ENCODE measurements at places on chromosomes 3 and 15.

GRCh38 chr3:115986555-115987207 is 363.4 kb downstream of the GAP43 start:
- peak; percentile 1 for DNase-seq

DNA sequence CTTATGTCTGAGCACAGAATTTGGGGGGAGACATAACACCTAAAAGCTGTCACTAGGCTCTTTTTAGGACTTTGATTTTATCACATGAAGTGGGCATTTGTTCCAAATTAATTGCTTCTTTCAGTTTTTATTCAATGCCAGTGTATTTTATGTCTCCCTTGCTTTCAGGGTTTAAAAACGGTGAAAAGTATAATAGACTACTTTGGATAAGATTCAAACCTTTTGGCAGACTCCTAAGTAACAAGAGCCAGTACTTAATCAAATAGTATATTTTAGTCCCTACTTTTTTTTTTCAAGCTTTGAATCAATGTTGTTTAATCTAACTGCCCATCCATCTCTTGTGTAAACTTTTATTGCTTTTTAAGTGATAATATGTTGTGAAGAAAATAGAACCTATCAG is 847.2 kb upstream of the DPPA4 start:
- DNase-seq = no peak

- DNase-seq = peak; percentile 73
These were observed 158.3 kb downstream of the SV2B start for GRCh38 chr15:91258415-91258759.

GRCh38 chr3:55128225-55128823 is 200.5 kb upstream of the LRTM1 start:
- DNase-seq = no peak

DNA sequence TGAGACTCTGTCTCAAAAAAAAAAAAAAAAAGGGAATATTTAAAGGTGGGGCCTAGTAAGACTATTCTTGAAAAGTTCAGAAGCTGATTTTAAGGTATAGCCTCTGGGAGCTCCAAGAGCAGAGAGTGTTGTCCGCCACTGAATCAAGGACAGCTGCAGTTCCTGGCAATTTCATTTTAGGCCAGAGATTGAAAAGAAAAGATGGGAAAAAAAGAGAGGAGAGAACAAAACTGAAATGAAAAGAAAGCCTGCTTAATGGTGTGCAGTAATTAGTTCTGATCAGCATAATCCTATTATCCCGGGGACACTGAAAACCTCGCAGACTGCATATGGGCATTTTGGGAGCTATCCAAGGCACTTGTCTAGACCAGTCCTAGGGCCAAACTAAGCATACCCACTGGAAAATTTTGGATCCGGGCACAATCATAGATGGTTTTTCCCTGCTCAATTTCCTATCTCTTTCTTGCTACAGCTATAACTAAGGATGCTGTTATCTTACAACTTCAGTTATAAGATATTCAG is 43.2 kb downstream of the EHHADH start:
- DNase-seq = no peak

DNA sequence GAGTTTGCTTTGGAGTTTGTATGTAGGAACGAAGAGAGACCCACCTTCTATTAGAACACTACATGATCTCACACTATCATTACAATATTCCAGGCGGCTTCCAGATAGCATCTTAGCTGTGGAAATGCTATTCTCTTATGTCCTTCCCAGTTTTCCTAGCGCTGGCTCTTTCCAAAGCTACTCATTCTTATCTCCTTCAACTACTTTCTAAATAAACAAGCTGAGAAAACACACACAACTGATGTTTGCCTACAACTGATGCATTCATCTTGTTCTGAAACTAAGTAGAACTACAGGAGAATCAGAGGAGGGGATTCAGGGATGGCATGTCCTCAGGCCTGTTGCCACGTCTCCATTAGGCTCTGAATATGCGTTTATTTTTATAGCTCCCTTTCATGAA is 108.9 kb downstream of the GREM1 start:
- no peak for DNase-seq

GRCh38 chr3:182258538-182259177 is 534.6 kb upstream of the ATP11B start:
- no peak for DNase-seq

DNA sequence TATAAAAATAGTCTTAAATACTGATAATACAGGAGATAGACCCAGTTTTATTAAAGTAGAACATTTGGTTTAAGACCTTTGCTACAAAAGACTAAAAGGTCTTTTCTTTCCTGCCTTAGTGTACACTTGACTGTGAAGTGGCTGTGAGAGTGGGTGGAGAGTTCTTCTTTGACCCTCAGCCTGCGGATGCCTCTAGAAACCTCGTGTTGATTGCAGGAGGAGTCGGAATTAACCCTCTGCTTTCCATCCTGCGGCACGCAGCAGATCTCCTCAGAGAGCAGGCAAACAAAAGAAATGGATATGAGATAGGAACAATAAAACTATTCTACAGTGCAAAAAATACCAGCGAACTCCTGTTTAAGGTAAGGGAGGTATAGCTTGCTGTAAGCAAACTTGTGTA is 36.5 kb downstream of the OXNAD1 start:
- no peak for DNase-seq

DNA sequence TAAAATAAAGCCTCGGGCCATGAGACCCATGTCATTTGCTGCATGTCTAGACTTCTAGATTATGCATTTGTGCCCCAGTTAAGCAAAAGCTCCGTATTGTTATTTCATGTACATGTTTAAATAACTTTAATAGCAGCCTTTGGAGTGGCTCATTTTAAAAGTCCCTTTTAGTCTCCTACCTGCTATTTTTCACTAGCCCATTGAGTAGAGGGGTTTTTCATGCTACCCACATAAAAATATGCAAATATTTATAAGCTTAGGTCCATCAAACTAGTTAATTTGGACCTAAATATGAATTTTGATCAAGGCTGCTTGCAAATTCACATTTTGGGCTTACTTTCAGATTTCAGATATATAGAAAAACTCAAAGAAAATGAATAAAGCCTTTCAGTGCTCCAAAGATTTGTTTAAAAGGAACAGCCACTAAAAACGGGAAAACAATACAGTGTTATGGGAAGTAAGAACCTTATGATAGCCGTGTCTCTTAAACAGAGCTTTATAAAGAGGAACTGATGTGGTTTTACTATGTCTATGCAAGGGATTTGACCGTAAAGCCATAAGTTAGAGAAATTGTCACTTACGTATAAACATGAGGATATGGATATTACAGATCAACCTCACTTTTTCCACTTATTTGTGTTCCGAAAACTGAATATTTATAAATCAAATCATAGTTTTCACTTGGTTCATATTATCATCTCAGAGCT is 30.0 kb downstream of the FILIP1L start:
- DNase-seq = no peak

DNA sequence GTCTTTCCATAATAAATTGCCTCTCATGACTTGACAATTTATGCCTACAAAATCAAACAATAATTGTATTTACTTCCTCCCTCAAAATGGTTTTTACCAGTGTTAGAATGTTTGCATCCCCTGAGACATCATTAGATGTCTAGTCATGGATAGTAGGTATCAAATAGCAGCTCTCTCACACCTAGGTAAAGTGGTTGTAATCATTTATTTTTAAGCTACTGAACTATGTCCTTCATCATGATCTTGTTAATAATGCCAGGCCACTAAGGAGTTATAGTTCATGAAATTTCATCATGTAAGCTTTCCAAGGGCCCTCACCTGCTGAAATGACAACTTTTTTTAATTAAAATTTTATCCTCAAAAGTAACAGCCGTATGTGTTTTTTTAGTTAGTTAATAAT is 134.1 kb downstream of the ARPP21 start:
- DNase-seq = no peak

- no peak for DNase-seq
These were observed 132.2 kb upstream of the TBC1D5 start for GRCh38 chr3:17874636-17875035.

- DNase-seq = no peak
These were observed 4.7 kb downstream of the SYNM start for GRCh38 chr15:99109555-99110021.

DNA sequence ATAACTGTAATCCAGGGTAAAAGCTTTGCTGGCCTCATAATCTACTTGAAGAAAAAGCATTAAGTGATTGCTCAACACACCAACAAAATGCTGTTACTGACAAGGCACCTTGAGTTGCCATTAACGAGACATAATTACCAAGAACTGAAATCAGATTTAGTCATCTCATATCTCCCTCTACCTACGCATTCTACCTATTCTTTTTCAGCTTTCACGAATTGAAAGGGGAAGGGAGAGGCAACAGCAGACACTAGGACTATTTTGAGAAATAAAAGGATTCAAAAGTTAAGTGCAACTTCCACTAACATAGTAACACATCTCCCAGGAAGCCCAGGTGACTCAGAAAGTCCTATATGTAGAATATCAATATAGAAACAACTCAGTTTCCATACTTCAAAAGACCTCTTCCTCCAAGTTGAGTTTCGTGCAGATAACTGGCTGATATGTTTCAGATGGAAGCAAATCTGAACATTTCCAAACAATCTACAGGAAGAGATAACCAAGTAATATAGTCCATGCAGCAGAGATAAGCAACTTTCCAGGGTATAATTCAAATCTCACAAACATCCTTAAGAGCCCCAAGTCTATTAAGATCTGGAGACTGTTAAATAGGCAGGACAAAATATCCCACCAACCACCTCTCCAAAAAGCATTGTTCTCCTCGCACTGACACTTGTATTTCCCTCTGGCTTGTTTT is 1.9 kb downstream of the OSBPL10 start:
- DNase-seq = no peak

GRCh38 chr3:111810909-111811308 is 48.2 kb upstream of the PHLDB2 start:
- no peak for DNase-seq

DNA sequence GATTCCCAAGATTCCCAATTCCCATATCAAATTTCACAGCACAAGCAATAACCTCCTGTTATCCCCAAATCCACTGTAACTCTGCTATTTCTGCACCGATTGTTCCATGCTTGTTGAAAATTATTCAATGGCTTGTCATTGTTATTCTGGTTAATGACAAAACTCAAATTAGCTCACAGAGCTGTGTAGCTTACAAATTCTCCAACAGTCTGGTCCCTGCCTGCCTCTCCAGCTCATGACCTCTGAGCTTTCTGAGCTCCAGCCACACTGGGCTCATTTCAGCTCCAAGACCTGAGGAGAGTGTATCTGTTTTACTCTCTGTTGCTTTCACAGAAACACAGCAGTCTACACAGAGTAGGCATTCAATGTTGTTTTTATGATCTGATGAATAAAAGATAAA is 3.3 kb downstream of the DPPA2 start:
- no peak for DNase-seq

DNA sequence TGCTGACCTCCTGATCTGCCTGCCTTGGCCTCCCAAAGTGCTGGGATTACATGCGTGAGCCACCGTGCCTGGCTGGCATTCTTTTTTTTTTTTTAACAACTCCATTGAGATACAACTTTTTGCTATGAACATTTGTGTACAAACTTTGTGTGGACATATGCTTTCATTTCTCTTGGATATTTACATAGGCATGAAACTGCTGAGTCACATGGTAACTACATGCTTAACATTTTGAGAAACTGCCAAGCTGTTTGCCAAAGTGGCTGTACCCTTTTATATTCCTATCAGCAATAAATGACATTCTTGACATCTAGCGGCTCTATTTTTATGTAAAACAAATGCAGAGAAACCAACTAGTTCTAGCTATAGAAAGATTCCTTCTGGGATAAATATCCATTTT is 8.7 kb upstream of the YEATS2 start:
- no peak for DNase-seq

All from HL-60 (cell line).